ENCODE measurements at places on chromosomes 7 and 10.
A peak's percentile ranks its signal among the peaks of the same experiment; 100 is the strongest.

DNA sequence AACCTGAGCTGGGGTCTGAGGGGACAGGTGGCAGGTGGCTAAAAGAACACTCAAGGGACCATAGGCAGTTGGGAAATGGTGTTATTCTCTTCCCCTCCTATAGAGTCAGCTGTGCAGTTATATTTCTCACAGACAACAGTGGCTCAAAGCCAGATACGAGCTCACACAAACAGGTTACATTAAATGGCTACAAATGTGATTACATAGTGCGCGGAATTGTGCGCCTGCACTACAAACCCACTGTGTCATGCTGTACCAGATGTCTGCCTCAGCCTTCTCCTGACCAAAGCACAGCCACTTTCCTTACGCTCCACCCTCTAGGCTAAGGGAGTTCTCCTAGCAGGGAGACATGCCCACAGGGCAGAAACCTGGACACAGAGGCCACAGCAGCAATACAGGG, 387.2 kb downstream of the CNTNAP2 start:
- no peak for DNase-seq

DNA sequence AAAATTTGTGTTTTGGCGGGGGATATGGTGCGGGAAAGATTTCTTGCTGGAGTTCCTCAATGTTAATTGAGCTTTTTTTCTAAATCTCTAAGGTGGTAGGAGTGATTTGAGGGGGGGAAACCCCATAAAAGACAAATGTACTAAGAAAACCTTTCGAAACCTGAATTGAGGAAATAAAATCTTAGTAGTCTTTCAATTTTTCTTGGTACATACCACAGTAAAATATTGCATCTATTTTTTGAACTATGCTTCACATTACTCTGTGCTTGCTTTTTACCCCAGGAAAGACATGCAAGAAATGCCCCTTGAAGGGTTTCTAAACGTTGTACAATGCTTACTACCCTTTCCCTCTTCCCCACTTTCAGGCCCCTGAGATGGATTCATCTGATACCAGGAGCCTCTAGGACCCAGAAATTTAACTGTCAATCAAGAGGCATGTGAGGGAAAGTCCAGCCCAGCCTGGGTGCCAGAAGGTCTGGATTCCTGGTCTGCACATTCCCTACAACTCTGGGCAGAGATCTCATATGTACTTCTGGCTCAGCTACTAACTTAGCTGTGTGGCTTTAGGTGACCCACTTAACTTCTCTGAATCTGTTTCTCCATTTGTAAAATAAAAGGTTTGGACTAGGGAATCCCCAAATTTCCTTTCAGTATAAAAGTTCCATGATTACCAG, 5.8 kb upstream of the PDCD4 start:
- DNase-seq: no peak

- peak; percentile 24 for DNase-seq
Observed at GRCh38 chr7:94449151-94449725, 54.5 kb downstream of the COL1A2 start.

- no peak for DNase-seq
Observed at GRCh38 chr7:114916261-114916892, 5.5 kb upstream of the MDFIC start.

Measured in skeletal muscle cell (primary cell).